ENCODE measurements at places on chromosomes 5 and 9. TPM values are rescaled to one million over a fixed set of nuclear protein-coding genes. Genes with fewer than 3 reads are reported as not detected.

The RNF14 gene
- total RNA-seq, result 8.8 TPM

GRCh38 chr5:179699616-179700237 lies 960 bp downstream of the CANX start:
- no peak for DNase-seq

DNA sequence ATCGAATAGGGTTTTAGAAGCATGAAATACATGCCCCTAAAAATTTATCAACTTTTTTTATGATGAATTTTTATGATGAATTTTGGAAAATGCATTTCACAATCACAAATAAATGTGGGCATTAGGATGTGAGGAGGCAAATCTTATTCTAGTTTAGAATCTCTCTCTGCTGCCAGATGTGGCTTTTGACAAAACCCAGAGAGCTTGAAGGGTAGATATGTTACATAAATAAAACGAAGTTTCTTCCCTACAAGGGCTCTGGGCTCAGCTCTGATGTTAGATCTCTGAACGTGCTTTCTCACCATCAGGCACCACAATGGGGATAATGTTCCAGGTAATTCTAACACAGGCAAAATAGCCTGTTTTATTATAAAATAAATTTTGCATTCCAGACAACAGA lies 102.3 kb upstream of the ADAMTSL1 start:
- DNase-seq, result no peak

DNA sequence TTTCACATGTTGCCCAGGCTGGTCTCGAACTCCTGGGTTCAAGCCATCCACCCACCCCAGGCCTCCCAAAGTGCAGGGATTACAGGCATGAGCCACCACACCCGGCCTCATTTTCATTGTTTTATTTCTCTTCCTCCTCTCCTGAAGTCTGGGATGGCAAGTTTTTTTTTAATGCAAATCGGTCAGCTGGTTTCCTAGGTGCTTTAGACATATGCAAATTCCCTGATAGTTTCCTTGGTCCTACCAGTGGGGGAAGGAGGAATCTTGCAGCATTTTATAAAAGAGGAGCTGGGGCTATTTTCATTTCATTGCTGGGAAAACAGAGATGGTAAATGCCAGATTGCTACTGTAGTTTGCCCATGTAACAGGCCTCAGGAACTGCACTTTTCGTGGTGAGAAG lies 179.4 kb downstream of the ACTL7B start:
- DNase-seq, result no peak

The NME5 gene
- total RNA-seq, result not detected
